Brain (organoid and tissue), 16 donors: ENCODE measurements at places on chromosomes 13 and 19. TPM values are rescaled to one million over a fixed set of nuclear protein-coding genes. Genes with fewer than 3 reads are reported as not detected.

Gene AMER2
- 18.8 TPM for polyA plus RNA-seq

Gene SERP2
- 33.1 TPM for polyA plus RNA-seq

Gene ZNF563
- 0.12 TPM for polyA plus RNA-seq

Gene IFNL1
- polyA plus RNA-seq = not detected

Gene IGLON5
- 5.1 TPM for polyA plus RNA-seq

Gene NTN5
- polyA plus RNA-seq = 0.78 TPM

DNA sequence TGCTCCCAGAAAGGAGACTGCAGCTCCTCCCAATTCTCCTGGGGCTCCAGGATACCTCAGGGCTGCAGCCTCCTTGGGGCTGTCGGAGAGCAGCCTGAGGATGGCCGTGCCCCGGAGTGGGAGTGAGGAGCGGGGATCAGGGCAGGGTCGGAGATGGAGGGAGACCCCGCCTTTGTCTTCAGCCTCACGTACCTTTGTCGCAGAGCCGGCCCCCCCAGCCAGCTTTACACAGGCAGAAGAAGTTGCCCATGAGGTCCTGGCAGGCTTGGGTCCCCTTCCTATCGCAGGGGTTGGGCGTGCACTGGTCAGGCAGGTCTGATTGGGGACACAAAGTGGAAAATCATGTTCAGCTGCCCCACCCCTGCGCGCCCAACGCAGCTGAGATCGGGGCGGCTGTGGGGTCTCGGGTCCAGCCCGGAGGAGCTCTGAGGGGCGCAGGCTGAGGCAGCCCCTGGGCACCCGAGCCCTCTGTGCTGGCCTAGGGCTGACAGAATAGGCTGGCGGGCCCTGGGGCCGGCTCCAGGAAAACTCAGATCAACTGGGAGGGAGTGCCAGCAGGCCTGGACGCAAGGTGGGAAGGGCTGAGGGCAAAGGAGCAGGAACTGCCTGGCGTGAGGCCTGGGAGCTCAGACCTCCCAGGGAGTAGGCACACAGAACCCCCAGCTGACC is 24.2 kb downstream of the GAS6 start:
- no peak for DNase-seq

GRCh38 chr19:57334191-57334590 is 13.9 kb downstream of the ZNF543 start:
- DNase-seq = no peak

DNA sequence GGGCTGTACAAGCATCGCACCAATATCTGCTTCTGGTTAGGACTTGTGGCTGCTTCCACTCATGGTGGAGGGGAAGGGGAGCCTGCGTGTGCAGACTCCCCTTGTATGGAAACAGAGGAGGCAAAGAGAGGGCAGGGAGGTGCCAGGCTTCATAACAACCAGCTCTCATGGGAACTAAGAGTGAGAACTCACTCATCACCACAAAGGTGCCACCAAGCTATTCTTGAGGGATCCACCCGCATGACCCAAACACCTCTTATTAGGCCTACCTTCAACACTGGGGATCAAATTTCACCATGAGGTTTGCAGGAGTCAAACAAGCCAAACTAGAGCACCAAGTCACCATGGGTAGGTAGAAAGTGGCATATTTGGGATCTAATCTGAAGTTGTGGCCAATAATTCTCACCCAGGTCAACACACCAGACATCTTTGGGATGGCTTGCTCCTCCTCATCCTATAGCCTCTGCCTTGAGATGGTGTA is 46.4 kb downstream of the RUBCNL start:
- DNase-seq = no peak

DNA sequence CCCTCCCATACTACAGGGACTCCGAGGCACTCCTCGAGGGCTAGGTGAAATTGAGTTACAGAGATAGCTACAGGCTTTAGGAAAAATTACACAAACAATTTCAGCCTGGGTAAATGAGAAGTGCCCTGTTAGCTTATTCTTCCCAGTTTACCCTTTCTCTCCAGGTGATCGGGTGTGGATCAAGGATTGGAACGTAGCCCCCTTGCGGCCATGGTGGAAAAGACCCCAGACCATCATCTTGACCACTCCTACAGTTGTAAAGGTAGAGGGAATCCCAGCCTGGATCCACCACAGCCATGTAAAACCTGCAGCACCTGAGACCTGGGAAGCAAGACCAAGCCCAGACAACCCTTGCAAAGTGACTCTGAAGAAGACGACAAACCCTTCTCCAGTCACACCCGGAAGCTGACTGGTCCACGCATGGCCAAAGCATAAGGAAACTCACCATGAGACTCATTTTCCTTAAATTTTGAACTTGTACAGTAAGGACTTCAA is 600.6 kb downstream of the UQCRFS1 start:
- no peak for DNase-seq

DNA sequence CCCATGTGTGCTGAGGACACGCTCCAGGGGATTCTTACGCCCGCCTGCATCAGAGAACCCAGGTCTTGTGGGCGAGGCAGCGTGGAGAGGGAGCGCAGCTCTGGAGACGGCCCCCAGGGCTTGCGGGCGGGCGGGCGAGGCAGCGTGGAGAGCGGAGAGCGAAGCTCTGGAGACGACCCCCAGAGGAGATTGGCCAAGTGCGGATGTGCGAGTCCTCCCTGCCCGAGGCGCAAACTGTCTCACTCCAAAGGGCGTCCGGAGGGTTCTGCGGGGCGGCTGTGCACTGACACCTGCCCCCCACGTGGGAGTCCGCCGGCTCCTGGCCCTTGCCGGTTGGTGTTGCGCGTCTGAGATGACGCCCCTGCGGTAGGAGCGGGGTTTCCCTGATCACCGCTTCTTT is 39.8 kb downstream of the MCF2L start:
- DNase-seq = no peak

DNA sequence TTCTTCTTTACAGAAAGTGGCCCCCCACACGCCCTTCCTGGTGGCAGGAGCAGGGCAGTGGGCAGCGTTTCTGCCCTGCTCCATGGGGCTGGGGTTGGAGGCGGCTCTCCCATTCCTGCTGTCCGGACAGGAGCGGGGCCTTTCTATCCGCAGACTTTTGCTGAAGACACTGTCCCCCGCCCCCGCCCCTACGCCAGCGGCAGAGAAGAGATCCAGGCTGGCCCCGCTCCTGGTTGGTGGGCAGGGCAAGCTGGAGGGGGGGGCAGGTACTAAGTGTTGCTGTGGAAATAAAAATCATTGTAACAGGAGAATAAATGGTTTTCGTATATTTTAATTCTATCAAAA is 81.7 kb downstream of the ZNF429 start:
- no peak for DNase-seq

DNA sequence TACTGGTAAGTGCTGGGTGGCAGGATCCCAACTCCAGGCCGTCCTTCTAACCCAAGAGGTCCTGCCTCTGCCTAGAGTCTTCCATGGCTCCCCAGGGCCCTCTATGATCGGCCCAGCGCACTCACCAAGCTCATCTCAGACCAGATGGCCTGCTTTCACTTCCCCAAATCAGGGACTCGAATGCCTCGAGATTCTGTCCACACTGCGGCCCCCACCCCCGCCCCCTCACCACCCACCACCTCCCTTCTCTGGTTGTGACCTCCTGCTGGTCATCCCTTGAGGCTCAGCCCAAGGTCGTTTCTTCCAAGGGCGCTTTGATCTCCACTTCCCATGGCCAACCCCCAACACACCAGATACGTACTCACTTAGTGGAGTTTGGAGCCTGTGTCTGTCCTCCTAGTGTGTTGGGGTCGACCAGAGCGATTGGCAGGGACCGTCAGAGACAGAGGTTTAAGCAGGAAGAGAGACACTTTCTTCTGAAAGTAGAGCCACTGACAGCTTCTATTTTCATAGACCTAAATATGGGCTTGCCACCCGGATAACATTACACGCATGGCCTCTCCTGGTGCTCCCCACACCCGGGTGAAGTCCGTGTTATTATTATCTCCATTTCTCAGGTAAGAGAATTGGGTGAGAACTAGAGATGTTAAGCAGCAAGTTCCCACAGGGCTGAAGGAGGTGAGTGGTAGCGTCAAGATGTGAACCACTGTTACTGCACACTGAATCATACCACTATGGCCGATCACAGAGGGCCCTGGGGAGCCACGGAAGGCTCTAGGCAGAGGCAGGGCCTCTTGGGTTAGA is at the start of gene FCER2:
Gene FCER2 (minus strand): TSS at position 478 of the 804 bp plus-strand sequence. CDS start 2,371 bp downstream, outside the sequence.
- no peak for DNase-seq

DNA sequence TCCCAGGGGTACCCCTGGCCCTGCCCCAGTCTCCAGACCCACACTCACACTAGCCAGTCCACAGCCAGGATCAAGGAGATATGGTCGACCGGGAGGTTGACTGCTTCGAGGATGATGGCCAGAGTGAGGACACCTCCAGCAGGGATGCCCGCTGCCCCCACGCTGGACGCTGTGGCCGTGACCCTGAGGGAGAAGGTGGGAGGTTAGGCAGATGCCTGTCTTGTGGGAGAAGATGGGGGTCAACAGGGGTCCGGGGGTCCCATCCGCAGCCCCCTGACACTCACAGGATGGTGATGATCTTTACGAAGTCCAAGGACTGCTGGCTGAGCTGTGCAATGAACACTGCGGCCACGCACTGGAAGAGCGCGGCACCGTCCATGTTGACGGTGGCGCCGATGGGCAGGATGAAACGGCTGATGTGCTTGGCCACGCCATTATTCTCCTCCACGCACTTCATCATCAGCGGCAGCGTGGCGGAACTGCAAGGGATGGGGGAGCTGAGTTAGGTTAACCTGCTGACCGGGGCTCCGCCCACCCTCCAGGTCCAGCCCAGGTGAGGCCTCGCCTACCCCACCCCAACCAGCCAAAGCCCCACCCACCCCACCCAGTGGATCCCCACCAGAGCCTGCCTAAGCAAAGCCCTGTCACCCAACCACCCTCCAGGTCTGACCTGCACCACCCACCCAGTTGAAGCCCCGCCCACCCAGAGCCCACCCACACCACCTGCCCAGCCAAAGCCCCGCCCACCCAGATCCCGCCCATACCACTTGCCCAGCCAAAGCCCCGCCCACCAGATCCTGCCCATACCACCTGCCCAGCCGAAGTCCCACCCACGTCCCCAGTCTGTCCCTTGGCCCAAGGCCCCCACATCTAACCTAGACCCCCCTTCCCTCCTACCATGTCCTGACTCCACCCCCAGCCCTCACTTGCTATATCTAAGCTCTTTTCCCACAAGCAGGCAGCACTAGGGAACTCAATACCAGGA is 11.2 kb downstream of the SLC1A5 start:
- DNase-seq = no peak
